Activated T-helper 2 cell treated with anti-CD3 and anti-CD28 coated beads, Interferon-gamma antibody, Interleukin-2, Interleukin-4, amounts not matched to agents 10 μg/mL and 5 μg/mL and 100 μg/mL, durations not matched to agents 14 hours and 24 hours and 36 hours (primary cell): ENCODE measurements at places on chromosomes 11 and 22. TPM values are rescaled to one million over a fixed set of nuclear protein-coding genes. Genes with fewer than 3 reads are reported as not detected.
A peak's percentile ranks its signal among the peaks of the same experiment; 100 is the strongest.

GRCh38 chr22:39610246-39610645, 39.7 kb downstream of the CACNA1I start:
- DNase-seq, result no peak

DNA sequence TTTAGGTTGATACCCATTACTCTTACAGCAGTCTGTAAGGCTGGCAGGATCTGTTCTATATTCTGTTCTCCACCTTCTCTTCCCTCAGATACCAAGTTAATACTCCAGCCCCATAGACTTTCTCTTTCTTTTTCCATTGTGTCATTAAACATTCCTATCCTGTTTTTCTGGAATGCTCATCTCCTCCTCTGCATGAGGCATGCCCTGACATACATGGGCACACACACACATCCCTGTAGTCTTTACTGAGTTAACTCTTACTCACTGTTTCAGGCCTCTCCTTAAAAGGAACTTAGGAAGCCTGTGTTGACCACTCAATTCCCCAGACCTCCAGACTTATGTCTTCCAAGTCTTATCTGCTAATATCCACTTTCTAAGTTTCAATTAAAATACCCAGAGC, 476.8 kb downstream of the METTL15 start:
- DNase-seq, result no peak

DNA sequence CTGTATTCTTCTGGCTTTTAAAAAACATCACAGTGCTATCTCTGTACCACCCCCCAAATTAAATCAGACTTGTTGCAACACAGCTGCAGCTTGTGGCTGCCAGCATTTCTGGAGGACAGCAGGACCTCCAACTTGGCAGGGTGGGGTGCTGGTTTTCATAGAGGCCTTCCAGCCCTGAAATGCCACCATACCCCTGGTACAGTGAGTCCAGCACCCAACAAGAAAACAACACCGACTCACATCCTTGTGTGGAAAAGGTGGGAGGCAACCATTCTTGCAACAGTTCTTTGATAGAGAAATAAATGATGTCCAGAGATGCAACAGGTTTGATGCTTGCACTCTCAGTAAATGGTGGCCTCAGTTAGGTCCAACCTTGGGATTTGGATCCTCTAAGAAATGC, 96.0 kb downstream of the ABTB2 start:
- no peak for DNase-seq

DNA sequence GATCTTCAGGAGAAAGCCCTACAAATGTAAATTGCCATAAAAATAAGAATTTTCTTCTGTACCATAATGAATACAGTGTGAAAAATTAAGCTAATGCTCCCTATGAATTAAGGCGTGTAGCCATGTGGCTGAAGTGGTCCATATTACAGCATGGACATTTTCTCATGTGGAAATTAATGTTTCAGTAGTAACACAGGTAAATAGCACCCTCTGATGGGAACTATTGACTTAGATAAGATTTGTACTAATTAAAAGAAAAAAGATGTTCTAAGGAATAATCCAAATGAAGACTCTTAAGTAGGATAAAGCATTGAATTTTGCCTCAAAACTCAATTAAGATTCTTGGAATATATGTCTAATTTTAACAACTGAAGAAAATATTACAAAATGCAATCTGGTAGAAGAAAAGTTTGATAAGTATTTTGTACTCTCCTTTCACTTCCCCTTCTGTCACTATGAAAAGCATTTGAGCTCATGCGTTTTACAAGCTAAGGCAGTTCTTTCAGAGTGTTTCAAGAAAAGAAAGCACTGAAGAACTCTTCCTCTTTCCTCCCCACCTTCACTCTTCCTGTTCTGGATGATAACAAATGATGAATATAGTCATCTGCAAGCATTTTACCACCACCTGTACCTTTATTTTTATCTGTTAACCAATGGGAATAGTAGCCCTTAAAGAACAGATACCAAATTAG, 9.9 kb upstream of the OR8D2 start:
- no peak for DNase-seq

- DNase-seq, result no peak
Observed at GRCh38 chr22:27512283-27512761, 289.2 kb downstream of the MN1 start.

GRCh38 chr11:40161854-40162410, 1297.5 kb downstream of the LRRC4C start:
- DNase-seq, result no peak

DNA sequence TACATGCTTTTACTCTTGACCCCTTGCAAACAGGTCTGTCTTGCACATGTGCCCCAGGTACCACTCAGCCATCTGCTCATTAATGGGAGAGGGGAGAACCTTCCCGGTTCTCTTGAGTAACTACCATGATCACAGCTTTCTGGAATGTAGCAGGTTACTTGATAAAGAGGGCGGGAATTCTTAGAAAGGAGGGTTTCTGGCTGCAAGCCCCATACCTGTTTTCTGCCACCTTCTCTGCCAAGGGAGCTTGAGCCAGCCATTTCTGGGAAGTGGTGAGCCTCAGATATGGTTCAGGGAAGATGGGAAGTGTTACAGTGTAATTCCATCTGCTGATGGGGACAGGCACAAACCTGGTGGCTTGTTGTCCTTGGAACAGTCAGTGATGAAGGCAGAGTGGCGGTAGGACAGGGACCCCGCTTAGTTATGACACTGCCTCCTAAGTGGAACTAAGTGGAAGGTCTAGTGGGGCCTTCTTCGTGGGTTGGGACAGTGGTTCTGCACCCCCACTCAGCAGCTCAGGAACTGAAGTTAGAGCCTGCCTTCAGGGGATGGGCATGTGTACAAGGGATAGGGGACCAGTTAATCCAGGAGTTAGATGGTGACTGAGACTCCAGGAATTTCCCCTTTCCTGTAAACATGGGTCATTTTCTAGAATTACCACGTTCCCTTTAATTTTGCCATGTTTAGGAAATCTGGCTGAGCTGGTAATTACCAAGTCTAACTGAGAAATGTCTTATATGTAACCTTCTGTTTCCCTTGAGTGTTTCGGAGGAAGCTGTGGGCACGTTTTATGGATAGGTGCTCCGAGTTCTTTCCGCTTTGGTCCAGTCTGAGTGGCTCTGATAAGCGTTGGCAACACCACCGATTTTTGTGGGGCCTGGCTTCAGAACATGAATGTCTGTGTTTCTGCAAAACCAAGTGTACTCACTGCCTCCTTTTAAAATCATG, 35.3 kb downstream of the BCR start:
- no peak for DNase-seq

DNA sequence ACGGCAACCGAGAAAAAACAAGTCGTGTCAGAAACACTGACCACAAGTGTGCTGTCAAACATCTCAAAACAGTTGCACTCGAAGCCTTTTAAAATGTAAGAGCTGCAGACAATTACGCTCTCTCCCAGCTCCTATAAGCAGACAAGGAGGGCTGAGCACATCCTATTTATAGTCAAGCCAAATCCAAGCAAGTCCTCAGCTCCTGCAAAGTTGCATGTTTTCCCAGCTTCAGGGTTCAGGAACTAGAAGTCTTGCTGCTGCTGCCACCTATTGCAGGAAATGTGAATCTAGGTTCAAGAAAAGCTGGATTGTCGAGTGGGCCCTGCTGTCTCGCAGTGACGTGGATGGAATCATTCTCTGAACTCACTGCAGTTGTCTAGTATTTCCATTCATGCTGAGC, 15.5 kb downstream of the EFCAB6 start:
- no peak for DNase-seq

DNA sequence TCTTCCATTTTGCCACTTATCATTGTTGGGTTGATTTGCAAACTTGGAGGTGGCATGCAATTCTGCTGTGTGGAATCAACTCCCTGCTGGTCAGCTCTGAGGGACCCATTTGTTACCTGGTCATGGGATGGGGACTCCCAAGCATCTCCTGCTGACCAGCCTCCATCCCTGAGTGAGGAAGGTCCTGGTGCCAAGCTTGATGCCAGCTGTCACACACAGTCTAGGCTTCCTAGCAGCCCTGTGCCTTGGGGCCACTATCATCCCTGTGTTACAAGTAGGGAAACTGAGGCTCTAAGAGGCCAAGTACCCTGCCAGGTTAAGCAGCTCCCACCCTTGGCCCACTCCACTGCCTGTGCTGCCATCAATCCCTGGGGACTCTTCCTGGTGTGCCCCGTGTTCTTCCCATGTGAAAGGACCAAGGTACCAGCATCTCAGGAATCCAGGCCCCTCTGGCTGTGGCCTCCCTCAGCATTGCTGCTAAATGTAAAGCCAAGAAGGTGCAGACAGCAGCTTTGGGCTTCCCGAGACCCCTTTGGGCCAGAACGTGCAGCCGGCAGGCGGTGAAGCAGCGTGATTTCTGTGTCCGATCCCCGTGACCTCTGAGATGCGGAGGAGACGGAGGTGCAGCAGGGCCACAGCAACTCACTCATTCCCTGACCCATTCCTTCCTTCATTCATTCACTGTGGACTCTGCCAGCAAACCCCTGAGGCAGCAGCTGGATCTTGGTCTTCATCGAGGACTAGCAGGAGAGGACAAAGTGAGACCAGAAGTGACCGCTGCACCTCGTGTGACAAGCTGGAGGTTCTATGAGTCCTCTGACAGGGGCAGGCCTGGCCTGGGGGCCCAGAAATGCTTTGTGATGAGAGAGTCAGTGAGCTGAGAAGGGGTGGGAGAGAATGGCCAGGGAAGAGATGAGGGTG, 49.7 kb downstream of the MYEOV start:
- no peak for DNase-seq

DNA sequence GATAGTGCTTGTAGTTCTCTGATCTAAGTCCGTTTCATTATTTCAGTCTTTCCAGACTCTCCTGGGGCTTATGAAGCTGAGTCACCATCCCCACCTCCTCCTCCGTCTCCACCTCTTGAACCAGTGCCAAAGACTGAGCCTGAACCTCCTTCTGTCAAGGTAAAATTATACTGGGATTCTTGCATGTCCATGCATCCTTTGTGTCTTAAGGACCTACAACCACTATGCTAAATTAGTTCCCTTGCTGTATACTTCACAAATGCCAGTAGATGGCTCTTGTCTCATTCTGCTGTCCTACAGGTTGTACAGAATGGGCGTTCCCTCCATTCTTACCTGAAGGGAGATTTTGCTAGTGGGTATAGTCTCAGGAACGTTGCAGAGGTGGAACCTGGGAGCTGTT, 42.2 kb downstream of the POLD3 start:
- DNase-seq, result no peak

- DNase-seq, result no peak
Observed at GRCh38 chr22:23026777-23027176, 43.5 kb upstream of the GNAZ start.

GRCh38 chr11:69453151-69453550, 28.3 kb upstream of the LINC01488 start:
- DNase-seq, result no peak

DNA sequence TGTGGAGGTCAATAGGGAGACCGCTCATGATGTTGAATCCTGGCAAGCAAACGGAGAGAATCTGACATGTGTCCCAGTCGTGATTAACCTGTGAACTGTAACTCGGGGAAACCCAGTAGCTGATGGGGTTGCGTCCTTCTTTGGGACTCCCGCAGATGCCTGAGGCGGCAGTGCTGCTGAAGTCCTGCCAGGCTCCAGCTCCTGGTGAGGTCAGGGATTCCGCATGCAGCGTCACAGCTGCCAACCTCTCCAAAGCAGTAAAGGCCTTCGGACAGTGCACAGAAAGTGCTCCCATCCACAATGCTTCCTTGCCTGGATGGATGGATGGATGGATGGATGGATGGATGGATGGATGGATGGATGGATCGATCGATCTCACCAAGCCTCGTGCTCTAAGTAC, 13.5 kb downstream of the KCNQ1 start:
- DNase-seq, result no peak

- DNase-seq, result no peak
Observed at GRCh38 chr11:65211293-65212105, 29.8 kb downstream of the CAPN1 start.

DNA sequence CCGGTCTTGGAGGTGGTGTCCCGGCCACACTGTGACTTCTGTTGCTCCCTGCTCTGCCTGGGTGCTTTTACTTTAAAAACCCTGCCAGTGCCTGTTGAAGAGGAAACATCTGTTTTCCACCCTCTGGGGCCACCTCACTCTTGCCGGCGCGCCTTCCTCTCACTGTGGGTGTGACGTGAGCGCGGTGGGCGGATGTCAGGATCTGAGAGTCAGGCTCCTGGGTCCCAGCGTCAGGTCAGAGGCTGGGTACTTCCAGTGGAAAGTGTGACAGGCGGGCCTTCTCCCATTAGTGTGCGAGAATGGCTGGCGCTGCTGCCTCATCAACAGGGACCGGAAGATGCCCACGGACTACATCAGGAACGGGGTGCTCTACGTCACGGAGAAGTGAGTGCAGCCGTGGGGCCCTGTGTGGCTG, 54.2 kb downstream of the GRAMD4 start:
- peak; percentile 83 for DNase-seq

- DNase-seq, result no peak
Observed at GRCh38 chr11:130379276-130379675, 49.1 kb downstream of the ADAMTS8 start.

DNA sequence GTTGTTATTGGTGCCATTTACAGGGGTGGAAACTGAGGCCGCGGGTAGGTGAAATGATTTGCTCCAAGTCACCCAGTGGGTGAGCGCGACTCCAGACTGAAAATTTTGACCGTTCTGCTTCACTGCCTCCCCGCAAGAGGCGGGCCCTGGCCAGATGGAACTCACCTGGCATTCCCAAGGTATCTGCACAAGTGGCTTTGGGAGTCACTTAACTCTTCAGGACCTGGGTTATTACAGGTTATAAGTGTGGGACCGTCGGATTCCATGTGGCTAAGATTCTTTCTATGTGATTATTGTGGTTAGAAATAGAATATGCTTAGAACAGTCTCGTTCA, 598 bp downstream of the CABIN1 start:
- DNase-seq, result no peak

- DNase-seq, result no peak
Observed at GRCh38 chr11:113806406-113806805, 26.8 kb downstream of the CLDN25 start.

DNA sequence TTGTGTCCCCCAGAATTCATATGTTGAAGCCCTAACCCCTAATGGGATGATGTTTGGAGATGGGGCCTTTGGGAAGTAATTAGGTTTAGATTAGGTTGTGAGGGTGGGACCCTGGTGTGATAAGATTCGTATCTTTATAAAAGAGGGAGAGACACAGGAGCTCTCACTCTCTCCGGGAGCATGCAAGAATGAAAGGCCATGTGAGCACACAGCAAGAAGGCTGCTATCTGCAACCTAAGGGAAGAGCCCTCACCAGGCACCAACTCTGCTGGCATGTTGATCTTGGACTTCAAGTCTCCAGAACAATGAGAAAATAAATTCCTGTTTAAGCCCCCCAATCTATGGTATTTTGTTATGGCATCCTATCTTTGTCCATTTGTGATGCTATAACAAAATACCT, 97.3 kb downstream of the ELP4 start:
- no peak for DNase-seq

The GTSE1 gene
- 46.1 and 47.7 TPM in 2 replicates for total RNA-seq

The TEX54 gene
- total RNA-seq, result 1.2 TPM in 1 of 2 replicates, not detected in the other

The PAK1 gene
- 39.0 and 40.7 TPM in 2 replicates for total RNA-seq

The OR52N2 gene
- not detected in 2 replicates for total RNA-seq

The BSCL2 gene
- 28.7 and 32.8 TPM in 2 replicates for total RNA-seq

The GLB1L2 gene
- 3.1 and 4.3 TPM in 2 replicates for total RNA-seq

The GRM5 gene
- not detected in 2 replicates for total RNA-seq

The NUDT8 gene
- total RNA-seq, result 22.2 and 27.9 TPM in 2 replicates

The SMIM35 gene
- total RNA-seq, result 1.7 and 1.9 TPM in 2 replicates

The TMPRSS4 gene
- not detected in 2 replicates for total RNA-seq

The FAT3 gene
- total RNA-seq, result under 0.01 and 0.02 TPM in 2 replicates

The SNX32 gene
- 0.64 and 0.96 TPM in 2 replicates for total RNA-seq
